ENCODE measurements at places on chromosomes 7 and 10.

- DNase-seq = no peak
Observed at GRCh38 chr7:28842769-28843295, 115.3 kb downstream of the TRIL start.

GRCh38 chr7:150323682-150324372 lies 482 bp upstream of the ACTR3C start:
- DNase-seq = no peak

DNA sequence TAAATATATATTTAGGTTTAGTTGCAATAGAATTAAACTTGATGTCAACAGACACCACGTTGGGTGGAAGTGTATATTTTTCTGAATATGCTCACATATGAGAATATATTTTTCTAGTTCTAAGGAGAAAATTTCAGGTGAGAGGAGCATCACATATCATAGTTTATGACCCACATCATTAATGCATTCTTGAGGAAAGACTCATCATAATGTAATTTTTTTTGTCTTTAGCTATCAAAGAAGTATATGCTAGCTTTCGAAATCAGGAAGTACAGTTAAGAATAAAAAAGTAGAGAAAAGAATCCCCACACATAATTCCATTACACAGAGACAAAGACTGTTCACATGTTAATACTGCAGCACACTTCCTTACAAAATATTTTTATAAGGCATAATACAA lies 30.4 kb downstream of the A1CF start:
- no peak for DNase-seq

GRCh38 chr10:63114031-63114814 lies 18.9 kb upstream of the NRBF2 start:
- no peak for DNase-seq

GRCh38 chr10:10346390-10347150 lies 671.1 kb upstream of the CELF2 start:
- no peak for DNase-seq

DNA sequence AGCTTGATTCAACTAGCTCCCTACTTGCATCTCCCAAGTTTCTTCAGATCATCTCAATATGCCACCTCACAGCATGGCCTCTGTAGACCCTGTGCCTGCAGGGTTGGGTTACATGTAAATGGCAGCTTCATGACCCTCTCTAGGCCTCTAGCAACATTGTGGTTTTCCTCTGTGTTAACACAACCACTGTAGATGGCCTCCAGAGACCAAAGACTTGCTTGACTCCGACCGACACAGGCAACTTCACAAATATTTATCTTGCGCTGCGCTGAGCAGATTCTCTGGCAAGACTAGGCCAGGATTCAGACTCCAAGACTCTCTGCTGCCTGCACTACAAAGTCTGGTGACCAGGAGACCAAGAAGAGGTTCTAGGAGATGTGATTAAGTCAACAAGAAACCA lies 75.9 kb downstream of the CNOT4 start:
- no peak for DNase-seq

DNA sequence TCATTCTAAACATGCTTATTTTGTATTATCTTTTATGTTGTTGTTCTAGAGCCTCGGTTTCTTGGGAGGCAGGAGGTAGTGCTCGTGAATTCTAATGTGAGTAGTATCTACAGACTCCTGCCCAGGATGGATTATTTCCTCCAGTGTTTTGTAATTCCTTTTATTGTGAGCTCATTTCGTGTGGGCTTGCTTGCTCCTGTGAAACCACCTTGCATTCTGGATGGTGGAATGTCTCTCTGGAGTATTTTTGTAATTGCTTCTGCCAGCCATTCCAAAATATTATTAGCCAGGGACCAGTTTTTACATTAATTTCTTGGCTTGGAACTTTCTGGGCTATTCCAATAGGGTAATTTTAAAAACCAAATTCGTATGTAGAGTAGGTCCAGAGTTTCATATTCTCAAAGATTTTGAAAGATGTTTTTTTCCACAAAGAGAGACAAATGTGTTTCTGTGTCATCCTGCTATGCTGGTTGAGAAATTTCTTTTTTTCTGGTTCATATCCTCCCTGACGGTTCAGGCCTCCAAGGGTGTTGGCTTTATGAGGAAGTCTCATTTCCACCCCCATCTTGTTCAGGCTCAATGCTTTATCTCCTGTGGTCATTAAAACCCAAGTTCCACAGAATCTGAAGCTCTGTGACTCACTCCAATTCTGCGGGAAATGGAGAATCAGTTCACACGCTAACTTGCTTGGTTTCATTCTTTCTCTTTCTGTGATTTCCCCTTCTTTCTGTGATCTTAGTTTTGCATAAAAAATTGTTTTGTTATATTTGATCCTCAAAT lies 41.7 kb upstream of the CALD1 start:
- DNase-seq = no peak

- DNase-seq = no peak
Observed at GRCh38 chr7:124124201-124124600, 91.3 kb upstream of the TMEM229A start.

All from CD4-positive, alpha-beta T cell treated with Interleukin-6 for 4 hours (primary cell).